ENCODE measurements at places on chromosomes 4 and X. TPM values are rescaled to one million over a fixed set of nuclear protein-coding genes. Genes with fewer than 3 reads are reported as not detected.

GRCh38 chrX:12956704-12957534 lies 18.0 kb upstream of the TMSB4X start:
- no peaks in the 10 kb centered on the region for H3K27me3 ChIP-seq
- ATAC-seq, result no peak
- H3K36me3 ChIP-seq, result no peaks in the 10 kb centered on the region
- H3K4me3 ChIP-seq, result no peak overlapping the region

DNA sequence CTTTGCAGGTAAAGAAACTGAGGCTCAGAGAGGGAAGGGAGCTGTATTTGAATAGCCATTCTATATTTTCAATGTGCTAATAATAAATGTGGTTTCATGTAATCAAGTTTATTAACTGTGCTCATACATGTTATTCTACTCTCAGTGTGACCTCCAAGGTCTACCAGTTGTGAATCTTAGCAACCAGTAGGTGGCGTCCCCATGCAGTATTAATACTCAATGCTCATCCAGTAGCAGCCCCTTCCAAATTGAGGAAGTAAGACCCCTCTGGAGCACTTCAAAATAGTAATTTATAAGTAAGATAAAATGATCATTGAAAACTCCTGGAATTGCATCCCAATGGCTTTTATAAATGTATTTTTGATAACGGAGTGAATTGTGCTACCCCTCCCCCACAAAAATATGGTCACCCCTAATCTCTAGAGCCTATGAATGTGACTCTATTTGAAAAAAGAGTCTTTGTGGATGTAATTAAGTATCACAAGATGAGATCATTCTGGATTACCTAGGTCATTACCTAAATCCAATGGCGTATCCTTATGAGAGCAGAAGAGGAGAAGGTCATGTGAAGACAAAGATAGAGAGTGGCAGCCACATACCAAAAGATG lies 20.4 kb upstream of the SEPSECS start:
- H3K27ac ChIP-seq, result no peak overlapping the region
- H3K4me1 ChIP-seq, result no peaks in the 10 kb centered on the region
- no peaks in the 10 kb centered on the region for H3K36me3 ChIP-seq
- no peak overlapping the region for H3K4me3 ChIP-seq
- no peaks in the 10 kb centered on the region for H3K27me3 ChIP-seq
- no peak for ATAC-seq

The ADH6 gene
- total RNA-seq, result not detected

DNA sequence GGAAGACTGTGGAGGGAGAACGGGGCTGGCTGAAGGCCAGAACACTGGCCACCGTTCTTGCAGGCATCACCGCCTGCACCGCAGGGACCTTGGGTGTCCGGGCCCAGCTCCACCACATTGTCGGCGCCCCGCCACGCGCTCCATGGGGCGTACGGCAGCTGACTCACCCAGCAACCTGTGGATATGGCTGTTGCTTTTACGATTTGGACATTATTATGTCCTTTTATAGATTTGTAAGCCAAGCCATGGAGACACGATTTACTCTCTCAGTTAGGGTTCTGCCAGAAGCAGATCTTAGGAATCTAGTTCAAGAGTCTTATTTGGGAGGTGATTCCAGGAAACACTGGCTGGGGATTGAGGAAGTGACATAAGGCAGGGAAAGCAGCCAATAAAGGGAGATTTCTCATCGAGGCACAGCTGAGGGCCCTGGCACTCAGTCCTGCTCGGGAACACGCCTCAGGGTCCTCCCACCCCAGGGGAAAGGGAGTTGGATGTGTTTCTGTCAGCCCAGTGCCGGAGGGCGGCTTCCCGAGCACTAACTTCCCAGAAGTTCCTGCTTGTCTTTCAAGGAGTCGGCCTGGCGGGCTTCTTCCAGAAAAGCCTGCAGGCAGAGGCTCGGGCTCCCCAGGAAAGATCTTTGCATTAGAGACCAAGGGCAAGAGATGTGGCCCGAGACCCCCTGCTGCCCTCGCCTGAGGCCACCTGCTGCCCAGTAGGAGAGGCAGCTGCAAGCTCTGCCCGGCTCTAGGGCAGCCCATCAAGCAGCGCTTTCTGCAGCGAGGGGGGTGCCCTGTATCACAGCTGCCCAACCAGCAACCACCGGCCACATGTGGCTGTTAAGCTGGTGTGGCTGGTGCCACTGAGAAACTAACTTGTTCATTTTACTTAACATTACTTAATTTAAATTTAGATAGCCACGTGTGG lies 52.9 kb downstream of the CRMP1 start:
- H3K27ac ChIP-seq, result peak overlapping the region; percentile 57
- peaks cover 30% of the 10 kb centered on the region for H3K4me1 ChIP-seq
- H3K4me3 ChIP-seq, result no peak overlapping the region
- ATAC-seq, result peak; percentile 71
- H3K36me3 ChIP-seq, result no peaks in the 10 kb centered on the region
- H3K27me3 ChIP-seq, result peaks cover 8% of the 10 kb centered on the region

DNA sequence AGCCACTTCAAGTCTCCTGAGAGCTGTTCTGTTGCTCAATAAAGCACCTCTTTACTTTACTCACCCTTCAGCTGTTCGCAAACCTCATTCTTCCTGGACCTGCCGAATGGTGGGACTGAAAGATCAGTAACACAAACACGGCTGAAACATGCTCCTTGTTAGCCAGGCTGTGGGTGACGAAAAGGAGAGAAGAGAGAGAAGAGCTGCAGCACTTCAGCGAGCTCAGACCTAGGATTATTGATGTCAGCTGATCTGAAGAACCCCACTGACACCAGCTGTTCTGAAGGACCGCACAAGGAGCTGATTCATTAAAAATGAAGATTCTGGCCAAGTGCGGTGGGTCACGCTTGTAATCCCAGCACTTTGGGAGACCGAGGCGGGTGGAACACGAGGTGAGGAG lies 2020.0 kb upstream of the ADGRL3 start:
- H3K27ac ChIP-seq, result no peak overlapping the region
- ATAC-seq, result no peak
- H3K4me3 ChIP-seq, result no peak overlapping the region
- no peaks in the 10 kb centered on the region for H3K36me3 ChIP-seq
- H3K27me3 ChIP-seq, result no peaks in the 10 kb centered on the region

The PDE6B gene
- total RNA-seq, result 1.2 TPM

DNA sequence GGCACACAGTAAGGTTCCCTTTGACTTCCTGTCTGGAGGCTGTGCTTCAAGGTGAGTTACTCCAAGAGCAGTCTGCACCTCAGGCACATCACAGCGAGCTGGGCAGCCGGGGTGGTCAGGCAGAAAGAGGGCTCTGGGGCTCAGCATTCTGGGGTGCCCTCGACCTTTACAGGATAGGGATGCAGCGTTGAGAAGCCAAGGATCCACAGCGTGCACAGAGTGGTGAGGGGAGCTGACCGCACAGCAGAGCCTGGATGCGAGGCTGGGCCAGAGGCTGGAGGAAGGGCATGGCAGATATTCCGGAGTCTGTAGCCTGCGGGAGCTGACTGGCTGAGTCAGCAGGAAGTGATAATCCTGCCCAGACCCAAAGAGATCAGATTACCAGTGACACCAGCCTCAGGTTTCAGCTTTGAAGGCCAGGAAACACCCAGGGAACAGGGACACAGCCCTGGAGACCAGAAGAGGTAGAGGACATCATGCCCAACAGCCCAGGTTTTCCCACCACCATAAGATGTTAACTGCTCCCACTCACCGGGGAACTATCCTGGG lies 38.4 kb upstream of the PDLIM3 start:
- no peaks in the 10 kb centered on the region for H3K27me3 ChIP-seq
- peak overlapping the region; percentile 45 for H3K27ac ChIP-seq

DNA sequence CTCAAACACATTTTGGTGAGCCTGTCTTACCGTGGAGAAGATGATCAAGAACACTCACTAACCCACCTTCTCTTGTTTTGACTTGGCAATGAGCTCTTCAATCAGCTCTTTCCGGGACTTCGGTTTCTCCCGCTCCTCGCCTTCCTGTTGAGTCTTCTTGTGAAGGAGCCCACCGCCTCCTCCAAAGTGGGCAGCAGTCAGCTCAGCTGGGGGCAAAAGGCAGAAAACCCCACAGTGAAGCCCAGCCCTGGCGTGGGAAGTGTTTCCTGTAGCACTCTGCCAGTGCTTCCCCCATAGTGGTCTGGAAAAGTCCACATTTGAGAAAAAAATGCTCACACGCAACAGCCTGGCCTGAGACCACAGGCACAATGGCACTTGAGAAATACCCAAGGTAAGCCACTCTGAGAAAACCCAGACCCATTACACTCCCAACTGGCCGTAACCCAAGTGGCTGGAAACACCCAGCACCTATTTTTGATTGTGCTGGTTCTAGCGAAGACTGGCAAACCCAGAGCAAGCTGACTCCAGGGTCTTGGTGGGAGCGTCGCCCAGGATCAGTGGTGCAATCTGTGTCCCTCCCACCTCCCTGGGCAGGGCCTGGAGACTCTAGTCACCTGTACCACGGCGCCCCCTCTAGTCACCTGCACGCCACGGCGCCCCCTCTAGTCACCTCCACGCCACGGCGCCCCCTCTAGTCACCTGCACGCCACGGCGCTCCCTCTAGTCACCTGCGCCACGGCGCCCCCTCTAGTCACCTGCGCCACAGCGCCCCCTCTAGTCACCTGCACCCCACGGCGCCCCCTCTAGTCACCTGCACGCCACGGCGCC lies 8.6 kb downstream of the NOP14 start:
- H3K4me3 ChIP-seq, result no peak overlapping the region
- no peak for ATAC-seq
- H3K27me3 ChIP-seq, result no peaks in the 10 kb centered on the region
- H3K4me1 ChIP-seq, result no peaks in the 10 kb centered on the region
- no peaks in the 10 kb centered on the region for H3K36me3 ChIP-seq
- H3K27ac ChIP-seq, result no peak overlapping the region

DNA sequence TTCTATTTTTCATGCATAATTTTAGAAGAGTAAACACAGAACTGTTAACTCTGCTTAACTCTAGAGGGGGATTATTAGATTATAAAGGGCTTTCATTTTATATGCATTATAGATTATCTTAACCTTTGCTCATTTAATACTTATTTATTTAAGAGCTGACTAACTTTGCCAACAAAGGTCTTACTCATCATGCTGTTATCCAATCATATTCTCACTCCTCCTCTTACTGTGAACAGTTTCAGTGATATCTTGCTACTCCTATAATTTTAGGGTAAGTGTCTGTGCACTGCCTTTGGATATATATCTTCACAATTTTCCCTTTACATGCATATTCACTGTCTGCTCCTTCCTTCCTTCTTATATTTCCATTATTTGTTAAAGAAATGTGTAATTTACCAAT lies 1814.9 kb downstream of the STIM2 start:
- H3K4me3 ChIP-seq, result no peak overlapping the region
- no peak for ATAC-seq
- H3K27ac ChIP-seq, result no peak overlapping the region
